Activated T-cell treated with anti-CD3 and anti-CD28 coated beads for 24 hours (primary cell): ENCODE measurements at places on chromosomes 4 and X.

- DNase-seq = no peak
Observed at GRCh38 chrX:40683245-40683644, 35.9 kb upstream of the CXorf38 start.

DNA sequence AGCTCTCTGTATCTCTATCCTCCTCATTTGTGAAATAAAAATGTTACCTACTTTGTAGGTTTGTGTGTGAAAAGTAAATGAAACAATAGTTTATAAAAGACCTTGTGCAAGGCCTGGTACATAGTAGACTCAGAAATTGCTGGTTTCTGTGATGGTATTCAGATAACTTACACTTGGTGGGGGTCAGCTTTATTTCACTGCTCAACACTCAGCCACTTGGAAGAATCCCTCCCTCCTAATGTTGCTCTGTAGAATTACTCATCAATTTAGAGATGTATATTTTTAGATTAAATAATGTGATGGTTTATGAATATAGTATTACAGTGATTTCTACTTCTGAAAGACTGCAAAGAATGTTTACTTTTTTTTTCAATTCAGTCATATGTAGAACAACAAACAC lies 32.7 kb downstream of the SMARCAD1 start:
- no peak for DNase-seq

GRCh38 chr4:182144626-182145333 lies 98.4 kb upstream of the TENM3 start:
- no peak for DNase-seq

GRCh38 chr4:86302251-86302650 lies 57.6 kb downstream of the MAPK10 start:
- no peak for DNase-seq

DNA sequence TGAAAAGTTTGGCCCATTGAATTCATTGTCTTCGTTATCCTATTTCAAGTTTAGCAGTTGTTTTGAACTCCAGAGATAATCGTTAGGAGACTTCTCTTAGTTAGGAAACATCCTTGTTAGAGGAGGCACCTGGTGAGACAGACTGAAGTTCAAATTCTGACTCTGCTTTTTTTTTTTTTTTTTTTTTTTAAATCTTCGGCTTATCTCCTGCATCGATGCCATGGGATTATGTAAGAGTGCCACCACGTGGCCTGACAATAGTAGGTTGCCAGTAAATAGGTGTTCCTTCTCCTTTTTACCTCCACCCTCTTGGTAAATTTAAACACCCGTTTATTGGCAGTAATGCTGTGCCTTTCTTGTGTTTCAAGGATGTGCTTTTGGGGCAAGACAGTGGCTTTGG lies 149.3 kb downstream of the SOWAHB start:
- DNase-seq = no peak

GRCh38 chr4:154998284-154998683 lies 210.2 kb upstream of the NPY2R start:
- no peak for DNase-seq

GRCh38 chrX:49155243-49155899 lies 7.2 kb upstream of the MAGIX start:
- DNase-seq = no peak

GRCh38 chr4:106529348-106530023 lies 160.9 kb upstream of the GIMD1 start:
- no peak for DNase-seq

GRCh38 chr4:54365691-54366090 lies 136.6 kb downstream of the PDGFRA start:
- DNase-seq = no peak

GRCh38 chrX:24014388-24015018 lies 12.5 kb downstream of the KLHL15 start:
- peak; percentile 30 for DNase-seq

DNA sequence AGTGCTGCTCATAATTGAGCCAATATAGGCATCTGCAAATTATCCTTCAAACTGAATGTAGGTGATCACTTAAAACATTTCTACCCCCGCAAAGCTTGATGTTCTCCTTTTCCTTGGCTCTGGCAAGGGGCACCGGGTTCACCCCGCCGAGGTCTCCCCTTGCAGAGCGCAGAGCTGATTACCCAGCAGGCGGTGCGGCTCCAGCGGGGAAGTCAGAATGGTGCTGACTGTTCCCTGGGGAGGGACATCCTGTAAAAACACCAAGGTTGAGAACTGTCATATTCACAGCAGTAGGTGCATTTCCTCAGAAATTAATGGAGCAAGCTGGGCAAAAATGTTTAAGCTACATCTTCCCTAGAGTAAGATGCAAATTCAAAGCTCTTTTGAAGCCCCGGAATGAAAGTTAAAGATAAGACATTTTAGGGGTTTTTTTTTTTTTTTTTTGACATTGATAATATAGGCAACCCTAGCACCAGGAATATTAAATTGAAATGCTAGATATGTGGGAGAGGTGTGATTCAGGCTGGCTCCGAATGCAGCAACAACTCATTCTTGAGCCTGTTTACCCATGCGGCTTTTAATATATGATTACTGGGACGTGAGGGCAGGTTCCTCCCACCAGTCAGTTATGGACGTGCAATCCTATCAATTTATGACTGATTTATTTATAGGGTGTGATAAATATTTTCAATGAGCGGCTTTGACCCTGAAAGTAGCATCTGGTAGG lies 767.3 kb upstream of the TENM3 start:
- DNase-seq = no peak

- no peak for DNase-seq
Observed at GRCh38 chr4:66943112-66943511, 602.2 kb downstream of the CENPC start.

DNA sequence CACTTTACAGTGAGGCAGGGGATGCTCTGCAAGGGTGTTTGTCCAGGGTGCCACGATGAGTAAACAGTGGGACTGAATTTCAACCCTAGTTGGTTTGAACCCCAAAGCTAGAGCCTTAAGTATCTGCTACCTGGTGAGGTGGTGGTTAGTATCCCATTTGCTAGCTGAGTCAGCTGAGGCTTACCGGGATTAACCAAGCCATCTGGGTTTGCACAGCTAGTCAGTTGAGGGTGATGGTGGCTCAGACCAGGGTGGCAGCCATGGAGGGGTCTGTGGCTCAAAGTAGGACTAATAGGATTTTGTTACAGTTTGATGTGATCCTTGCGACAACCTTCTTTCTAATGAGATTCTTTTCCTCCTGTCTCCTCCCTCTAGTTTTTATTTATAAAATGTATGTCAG lies 1.9 kb downstream of the EVC start:
- no peak for DNase-seq

DNA sequence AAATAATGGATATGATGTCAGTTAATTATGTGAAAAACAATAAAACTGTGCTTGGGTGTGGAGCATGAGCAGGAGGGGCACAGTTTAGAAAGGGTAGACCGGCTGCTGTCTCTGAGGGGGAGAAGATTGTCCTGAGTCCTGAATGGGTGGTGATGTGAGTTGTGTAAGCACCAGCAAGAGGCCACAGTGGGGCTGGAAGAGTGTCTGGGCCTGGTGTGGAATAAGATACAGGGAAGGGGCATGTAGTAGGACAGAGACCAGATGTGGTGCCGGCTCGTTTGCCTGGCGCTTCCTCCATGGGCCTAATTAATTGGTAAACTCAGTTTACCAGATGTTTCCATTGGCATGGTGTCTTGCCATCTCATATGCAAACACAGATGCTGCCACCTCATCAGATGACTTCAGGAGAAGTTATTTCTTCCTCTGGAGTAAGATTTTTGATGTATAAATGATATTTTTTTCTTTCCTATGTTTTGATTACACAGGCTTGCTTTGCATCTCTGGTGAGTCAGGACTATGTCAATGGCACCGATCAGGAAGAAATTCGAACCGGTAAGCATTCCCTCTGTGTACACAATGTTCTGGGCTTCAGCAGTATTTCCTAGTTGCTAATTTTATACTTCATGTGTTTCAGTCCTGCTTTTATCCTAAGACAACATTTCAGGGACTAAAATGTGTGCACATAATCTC lies 5.1 kb downstream of the MED28 start:
- no peak for DNase-seq

DNA sequence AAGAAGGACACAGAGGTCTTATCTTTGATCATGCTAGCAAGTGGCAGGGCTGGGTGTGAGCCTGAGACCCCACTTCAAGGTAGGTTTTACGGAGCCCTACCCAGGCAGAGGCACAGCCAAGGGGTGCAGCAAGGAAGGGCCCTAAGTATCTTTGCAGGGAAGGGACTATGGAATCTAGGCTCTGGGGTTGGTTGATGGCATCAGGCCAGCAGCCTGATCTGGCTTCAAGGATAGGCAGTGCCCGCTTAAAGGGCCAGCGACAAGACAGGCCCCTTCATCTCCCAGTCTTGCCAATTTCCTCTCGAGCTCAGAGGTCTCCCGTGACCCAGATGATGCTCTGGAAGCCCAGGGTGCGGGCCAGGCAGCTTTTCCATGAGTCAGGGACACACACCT lies 5.8 kb downstream of the ABLIM2 start:
- DNase-seq = no peak

DNA sequence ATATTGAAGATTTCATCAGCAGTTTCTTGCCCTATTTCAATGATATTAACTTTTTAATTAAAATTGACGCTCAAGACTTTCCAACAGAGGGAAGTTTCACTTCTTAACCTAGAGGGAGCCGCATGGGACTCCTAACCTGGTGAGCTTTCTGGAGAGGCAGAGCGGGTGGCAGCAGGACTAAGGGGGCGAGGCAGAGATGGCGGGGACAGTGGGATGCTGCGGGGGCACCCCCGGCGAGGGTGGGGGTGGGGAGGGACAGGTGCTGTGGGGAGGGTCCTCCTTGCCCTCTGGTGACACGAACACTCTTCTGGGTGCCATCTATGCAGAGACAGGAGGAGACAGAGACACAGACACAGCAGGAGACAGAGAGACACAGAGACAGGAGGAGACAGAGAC lies 104.4 kb downstream of the ADRA2C start:
- DNase-seq = no peak

GRCh38 chrX:43527801-43528200 lies 128.3 kb upstream of the MAOA start:
- no peak for DNase-seq

DNA sequence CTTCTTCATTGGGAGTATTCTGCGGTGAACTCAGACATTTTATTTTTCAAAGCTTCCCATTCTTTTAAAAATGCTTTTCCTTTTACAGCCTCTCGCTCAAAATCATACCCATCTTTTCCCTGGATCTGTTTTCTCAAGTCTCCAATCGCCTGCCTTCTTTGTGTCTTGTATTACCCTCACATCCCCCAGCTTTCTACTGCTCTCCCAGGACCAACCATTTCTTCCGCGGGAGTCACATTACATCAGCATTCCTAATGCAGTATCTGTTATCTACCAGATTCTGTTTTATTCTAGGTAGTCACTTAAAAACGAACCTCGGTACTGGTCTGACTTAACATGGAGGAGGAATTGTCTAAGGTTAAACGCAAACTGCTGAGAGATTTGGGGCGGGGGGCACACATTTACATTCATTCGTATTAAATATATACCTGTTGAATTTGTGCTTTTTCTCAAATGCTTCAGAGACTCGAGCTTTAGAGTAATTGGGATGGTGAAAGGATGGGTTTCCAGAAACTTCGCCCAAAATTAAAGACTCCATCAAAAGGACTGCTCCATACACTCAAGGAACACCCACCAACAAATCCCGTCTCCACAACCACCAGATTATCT lies 493 bp upstream of the UCHL1 start:
- DNase-seq = no peak

DNA sequence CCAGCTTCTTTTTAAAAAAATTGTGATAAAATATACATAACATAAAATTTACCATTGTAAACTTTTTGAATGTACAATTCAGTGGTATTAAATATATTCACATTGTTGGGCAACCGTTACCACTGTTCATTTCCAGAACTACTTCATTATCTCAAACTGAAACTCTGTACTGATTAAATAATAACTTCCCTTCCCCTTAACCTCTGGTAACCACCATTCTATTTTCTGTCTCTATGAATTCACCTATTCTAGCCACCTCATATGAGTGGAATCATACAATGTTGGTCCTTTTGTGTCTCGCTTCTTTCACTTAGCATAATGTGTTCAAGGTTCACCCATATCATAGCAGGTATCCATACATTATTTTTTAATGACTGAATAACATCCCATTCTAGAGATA lies 8.3 kb downstream of the GPR50 start:
- no peak for DNase-seq

GRCh38 chr4:163474027-163474426 lies 473 bp upstream of the TKTL2 start:
- DNase-seq = no peak

DNA sequence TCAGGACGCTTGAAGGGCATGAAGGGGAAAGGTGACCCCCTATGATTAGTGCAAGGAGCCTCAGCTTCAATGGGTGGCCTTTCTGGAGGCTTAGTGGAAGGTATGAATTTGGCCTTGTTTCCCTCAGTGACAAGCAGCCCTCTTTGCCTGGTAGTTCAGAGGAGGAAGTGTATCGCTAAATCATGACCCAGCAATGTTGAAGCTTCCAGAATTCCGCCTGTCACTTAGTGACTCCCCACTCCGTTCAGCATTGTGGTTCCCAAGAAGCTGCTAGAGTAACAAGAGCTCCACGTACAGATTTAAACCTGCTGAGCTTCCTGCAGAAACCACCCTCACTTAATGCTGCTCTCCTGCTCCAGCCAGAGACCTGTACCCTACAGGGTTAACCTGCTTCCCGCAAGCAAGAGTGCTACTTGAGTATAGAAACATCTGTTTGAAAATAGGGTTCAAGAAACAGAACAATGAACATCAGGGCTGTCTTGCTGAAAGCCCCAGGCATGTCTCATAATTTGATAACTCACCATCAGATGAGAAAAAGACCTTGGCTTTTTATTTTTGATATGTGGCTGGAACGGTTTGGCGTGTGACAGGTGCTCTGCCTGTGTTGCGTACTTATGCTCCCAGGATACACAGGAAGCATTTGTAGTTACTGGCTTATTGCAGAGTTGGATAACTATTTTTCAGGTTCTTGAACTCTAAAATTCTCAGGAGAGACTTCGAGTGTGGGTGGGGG lies 105.2 kb downstream of the UCHL1 start:
- DNase-seq = no peak

- DNase-seq = no peak
Observed at GRCh38 chrX:153336121-153336894, 2.4 kb downstream of the ZNF275 start.
